ENCODE measurements at places on chromosomes 3 and 15.

DNA sequence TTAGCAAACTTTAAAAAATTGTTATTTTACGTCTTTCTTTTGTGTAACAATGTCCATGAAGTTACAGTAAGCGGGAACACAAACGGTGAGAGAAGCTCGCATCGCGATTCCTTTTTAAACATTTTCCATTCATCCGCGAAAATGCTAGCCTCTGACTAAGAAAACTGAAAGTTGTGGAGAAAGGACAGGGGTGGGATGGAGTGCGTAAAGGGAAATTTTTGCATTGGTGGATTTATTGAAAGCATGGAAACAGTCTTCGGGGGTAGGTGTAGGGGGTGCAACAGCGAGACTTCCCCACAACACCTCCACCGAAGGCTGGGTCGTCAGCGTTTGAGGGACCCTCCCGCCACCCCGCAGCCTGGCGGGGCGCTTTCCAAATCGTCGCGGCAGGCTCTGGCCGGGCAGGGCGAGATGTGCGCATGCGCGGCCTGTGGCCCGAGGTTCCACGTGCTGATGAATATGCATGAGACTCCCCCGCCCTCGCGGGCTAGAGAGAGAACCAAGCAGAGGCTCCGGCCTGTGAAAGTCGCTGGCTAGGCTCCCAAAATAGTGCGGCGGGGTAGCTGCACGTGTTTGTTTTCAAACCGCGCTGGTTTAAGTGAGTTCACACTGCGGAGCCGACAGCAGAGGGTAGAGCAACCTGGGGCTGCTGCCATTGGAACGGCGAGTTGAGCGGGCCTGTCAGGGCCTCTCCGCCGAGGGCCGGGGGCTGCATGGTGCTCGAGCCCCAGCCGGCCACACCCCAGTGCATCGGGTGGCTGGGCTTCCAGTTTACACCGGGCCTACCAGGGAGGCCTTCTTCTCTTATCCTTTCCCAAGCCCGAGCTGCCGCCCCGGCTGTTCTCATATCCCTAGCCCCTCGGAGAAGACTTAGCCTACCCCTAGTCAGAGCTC, 9.9 kb downstream of the ZIC1 start:
- peak; percentile 74 for DNase-seq

DNA sequence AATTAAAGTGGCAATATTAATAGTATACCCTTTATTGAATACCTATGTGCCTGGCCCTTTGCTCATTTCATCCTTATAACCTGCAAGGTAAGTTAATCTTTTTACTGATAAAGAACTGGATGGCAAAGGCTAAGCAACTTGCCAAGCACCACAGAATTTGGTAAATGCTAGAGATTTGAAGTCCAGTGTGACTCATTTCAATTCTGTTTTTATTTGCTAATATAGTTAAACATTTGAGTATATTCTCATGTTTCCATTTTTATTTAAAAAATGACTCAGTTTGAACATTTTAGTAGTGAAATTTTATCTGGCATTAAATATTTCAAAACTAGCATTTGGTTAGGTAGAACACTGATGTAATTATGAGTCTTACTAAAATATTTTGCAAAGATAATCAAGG, 11.3 kb downstream of the PFN2 start:
- DNase-seq, result peak; percentile 33

- peak; percentile 83 for DNase-seq
These were observed at the start of gene CDHR4 for GRCh38 chr3:49799761-49800160. CDHR4 (minus strand) TSS chr3:49799873; CDS start chr3:49799812, 61 bp downstream.

DNA sequence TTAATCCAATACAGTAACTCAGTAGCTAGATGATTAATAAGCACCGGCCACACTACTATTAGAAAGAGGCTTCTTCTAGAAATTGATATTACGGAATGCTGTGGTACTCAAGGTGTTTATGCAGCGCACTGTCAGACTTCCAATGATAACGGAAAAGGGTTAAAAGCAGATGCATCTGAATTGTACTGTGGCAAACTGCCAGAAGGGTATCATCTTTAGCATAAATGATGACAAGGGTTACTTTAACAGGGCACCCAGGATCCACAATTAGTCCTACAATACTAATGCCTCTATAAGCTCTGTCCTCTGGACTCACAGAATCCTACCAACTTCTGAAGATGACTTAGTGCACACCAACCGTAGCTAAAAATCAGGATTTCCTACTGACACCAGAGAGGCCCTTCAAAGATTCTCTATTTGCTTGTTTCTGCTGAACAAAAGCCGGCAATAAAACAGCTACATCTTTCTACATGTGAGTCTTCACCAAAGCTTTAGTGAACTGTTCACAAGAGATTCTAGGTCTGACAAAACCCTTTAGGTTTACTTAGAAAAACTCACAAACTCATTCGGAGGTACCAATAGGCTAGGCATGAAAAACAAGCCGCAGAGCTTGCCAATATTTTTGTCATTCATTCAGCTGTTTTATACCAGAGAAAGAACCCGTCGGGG, 7.1 kb downstream of the SATB1 start:
- no peak for DNase-seq

DNA sequence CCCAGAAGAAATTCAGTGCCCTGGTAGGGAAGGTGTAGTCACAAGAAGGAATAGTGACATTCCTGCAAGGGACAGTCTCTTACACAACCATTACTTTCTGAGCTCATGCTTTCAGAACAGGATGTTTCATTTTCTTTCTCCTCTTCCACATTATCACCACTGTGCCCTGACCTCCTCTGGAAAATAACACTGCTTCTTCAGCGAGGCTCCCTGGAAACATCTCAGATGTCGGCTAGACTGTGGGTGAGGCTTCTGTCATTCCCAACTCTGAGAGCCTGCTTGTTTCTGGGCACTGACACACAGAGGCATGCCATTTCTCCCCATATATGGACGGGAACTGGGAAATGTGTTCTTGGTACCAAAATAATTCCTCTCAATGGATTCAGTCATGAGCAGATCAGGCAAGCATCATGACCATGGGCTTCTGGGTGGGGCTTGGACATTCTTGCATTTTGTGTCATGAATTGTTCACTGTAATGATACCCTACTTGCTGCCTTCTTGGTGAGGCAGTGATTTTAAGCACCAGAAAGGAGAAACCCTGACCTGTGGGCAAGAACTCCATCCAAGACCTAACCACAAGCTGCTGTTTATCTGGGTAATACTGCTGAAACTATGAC, 14.3 kb upstream of the TNFAIP8L3 start:
- DNase-seq, result peak; percentile 93

DNA sequence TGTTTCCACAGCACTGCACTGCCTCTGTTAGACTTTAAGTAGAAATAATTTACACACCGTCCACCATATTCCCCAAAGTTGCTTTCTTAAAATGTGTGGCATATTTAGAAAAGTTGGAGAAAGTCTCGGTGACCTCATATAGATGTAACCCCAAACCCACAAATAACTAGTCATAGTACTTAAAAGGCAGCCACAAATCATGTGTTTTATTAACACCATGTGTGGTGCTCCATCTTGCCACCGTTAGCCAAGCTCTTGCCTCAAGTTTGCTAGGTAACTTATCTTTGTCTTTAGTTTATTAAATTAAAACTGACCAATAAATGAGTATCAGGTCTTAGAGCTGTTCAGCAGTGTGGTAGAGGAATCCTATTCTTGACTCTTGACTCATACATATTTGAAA, 257.9 kb downstream of the UBE2E2 start:
- DNase-seq, result peak; percentile 46

DNA sequence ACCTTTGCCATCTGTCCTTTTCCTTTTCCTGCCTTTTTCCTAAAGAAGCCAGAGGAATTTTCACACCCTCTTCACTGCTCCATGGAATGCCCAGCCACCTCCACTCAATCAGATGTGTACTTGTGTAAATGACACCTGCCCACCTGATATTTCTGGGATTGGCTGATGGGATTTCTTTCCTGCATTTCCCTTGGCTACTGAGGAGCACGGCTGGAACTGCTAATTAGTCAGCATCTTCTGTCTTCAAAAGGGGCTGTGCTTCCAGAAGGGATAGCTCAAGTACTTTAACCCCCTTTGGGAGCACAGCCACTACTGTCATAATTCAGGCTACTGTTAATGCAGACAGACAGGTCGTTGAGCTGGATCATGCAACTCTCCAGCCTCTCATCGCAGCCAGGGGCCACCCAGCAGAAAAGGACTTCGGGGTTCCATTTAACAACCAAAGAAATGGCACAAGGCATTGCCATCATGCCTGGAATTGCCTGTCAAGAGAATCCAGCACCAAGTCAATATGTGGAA, 38.6 kb downstream of the MGLL start:
- no peak for DNase-seq

DNA sequence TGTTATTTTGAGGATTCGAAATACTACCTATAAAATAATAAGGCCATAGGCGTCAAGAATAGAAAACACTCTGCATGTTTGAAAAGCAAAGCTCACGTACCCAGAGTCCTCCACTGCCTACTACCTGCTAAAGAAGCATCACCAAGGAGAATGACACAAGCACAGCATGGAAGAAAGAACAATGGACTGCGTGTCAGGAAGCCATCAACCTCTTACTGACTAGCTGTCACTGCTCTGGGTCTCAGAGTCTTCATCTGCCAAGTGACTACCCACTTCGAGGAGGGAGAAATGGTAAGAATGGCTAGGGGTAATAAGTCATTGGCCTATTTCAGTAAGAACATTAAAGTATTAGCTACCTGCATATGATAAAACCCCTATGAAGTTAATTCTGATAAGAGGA, 49.4 kb downstream of the CLASP2 start:
- DNase-seq, result no peak

- DNase-seq, result peak; percentile 63
These were observed 38.7 kb downstream of the HSPBAP1 start for GRCh38 chr3:122754929-122755328.
